ENCODE measurements at places on chromosomes 3 and 15.

DNA sequence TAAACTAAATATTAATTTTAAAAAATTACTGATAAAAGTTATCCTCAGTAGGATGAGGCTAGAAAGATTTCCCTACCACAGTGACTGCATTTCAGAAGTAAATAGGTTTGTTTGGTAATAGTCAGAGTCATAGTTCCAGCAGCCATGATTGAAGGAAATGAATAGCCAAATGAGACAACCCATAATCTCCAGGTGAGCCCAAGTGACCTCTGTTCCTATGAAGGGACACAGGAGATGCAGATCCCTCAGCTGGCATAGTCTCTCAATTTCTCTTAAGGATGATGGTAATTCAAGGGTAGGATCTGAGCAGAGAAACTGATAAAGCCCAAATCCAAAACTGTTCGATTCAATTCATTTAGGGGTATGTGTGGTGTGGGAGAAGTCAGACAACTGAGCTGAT is 461.8 kb downstream of the RAP2B start:
- no peak for DNase-seq

GRCh38 chr3:142849148-142849547 is 39.7 kb downstream of the PCOLCE2 start:
- no peak for DNase-seq

DNA sequence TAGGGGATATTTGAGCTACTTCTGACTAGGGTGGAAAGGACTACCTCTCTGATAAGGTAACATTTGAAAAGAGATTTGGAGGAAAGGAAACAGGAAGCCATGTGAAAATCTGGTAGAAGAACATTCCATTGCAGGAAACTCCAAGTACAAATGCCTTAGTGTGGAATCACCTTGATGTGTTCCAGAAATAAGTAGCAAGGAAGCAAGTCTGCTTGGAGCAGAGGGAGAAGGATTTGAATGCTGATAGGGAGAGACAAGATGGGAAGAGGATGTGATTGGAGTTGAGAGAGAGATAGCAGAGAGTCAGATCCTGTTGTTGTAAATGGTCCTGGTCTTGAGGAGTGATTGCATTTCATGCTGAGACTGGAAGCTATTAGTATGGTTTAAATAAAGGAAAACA is 335.1 kb upstream of the DCBLD2 start:
- DNase-seq, result no peak

GRCh38 chr3:159788291-159788690 is 200.3 kb upstream of the IL12A start:
- no peak for DNase-seq

GRCh38 chr15:37038716-37039106 is 61.6 kb downstream of the MEIS2 start:
- no peak for DNase-seq

- DNase-seq, result no peak
Measured at GRCh38 chr15:69499521-69500211, 47.0 kb downstream of the RPLP1 start.
